ENCODE measurements at places on chromosomes 12 and 14.

DNA sequence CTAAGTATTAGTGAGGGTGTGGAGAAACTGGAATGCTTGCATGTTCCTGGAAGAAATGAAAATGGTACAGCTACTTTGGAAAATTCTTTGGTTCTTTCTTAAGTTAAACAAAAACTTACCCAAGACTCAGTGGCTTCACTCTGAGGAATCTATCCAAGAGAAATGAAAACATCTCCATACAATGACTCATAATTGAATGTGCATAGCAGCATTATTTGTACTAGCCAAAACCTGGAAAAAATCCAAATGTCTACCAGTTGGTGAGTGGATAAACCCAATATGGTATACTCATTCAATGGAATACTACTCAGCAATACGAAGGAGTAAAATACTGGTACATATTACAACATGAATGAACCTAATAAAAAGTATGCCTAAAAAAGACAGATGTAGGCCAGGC lies 18.0 kb upstream of the CRACR2A start:
- no peak for DNase-seq

DNA sequence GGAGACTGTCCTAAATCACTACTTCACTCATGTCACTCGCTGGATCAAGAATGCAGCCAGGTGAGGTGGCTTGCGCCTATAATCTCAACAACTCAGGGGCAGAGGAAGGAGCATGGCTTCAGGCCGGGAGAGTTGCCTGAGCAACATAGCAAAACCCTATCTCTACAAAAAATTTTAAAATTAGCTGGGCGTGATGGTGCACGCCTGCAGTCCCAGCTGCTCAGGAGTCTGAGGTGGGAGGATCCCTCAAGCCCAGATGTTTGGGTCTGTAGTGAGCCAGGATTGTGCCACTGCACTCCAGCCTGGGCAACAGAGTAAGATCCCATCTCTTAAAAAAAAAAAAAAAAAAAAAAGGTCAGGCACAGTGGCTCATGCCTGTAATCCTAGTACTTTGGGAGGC lies 5.9 kb downstream of the SMAGP start:
- DNase-seq: no peak

- DNase-seq: no peak
These were observed 152.7 kb upstream of the RMST start for GRCh38 chr12:97309921-97310320.

DNA sequence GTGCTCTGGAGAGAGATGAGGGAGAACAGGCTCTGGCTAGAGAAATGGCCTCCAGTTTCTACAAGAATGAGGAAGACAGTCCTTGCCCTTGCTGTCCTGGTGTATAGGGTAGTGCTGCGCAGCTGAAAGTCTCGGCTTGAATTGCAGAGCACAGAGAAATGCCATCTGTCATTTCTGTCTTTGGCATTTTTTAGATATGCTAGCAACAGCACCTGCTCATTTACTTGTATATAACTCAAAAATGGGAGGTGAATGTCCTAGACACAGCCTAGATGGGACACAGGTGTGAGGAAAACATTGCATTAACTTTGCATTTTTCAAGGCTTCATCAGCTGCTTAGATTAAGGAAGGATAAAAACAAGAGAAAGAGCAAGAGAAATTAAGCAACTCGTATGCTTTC lies 35.8 kb downstream of the GPR19 start:
- DNase-seq: no peak

DNA sequence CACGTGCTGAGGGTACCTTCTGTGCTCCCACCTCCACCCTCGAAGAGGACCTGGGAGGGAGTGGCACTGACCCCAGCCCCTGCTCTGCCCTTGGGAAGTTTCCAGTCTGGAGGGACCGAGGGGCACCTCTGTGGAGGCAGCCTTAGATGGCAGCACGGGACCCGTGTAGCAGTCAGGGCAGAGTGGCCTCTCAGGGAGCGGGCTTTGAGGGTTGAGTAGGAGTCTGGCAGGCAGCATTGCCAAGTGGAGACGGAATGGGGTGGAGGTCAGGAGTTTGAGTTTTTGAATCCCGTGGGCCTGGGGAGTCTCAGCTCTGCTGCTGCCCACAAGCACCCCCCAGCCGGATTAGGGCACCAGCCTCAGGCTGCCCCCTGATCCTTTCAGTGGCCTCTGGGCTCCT lies 21.6 kb downstream of the KIF26A start:
- DNase-seq: no peak

- no peak for DNase-seq
These were observed 183.4 kb downstream of the SLC25A21 start for GRCh38 chr14:36988989-36989388.

- DNase-seq: no peak
These were observed 99.2 kb downstream of the EML1 start for GRCh38 chr14:99892406-99892805.

DNA sequence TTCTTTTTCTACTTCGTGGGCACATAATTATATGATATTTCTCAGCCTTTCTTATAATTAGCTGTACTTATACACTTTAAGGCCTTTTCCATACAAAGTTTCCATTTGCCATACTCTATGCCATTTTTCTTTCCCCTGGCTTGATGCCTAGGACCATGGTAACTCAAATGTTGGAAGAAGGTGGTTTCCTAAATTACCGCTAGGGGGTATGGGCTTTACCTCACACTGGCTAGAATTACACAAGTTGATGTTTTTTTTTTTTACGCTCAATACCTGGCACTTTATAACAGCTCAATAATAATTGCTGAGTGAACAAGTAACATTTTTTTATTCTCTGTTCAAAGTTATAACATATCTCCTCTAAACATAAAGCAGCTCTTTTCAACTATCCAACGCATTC lies 306.8 kb upstream of the LRFN5 start:
- DNase-seq: no peak

DNA sequence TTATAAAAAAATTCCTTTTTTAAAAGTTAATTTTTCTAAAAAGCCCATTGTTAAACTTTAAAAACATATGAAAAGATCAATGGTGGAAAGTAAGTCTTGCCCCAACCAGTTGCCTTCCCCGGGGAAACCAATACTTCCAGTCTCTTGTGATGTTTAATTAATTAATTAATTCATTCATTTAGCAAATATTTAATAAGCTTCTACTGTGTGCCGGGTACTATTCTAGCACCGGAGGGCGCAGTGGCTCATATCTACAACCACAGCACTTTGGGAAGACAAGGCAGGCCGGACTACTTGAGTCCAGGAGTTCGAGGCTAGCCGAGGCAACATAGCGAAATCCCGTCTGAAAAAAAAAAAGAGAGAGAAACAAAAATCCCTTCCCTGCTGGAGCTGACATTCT lies 87.4 kb downstream of the HECTD4 start:
- no peak for DNase-seq

GRCh38 chr14:73003681-73004080 lies 23.2 kb downstream of the ZFYVE1 start:
- DNase-seq: no peak

DNA sequence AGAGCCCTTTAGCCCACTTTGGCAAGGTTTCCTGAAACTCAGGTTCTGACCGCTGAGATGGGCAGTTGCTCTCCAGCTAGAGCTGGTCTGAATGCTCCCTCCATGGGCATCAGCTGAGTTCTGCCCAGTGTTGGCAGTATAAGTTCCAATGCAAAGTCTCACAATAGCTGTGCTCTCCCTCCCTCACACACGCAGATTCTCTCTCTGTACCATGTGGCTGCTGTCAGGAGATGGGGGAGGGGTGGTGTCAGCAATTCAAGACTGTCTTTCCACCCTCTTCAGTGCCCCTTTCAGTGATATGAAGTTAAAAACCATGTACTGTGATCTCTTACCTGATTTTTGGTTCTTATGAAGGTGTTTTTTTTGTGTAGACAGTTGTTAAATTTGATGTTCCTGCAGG lies 164.3 kb upstream of the PLEKHA5 start:
- no peak for DNase-seq

GRCh38 chr12:106020736-106021135 lies 118.0 kb downstream of the NUAK1 start:
- DNase-seq: no peak

- DNase-seq: no peak
These were observed 61.6 kb upstream of the KTN1 start for GRCh38 chr14:55518391-55518790.

DNA sequence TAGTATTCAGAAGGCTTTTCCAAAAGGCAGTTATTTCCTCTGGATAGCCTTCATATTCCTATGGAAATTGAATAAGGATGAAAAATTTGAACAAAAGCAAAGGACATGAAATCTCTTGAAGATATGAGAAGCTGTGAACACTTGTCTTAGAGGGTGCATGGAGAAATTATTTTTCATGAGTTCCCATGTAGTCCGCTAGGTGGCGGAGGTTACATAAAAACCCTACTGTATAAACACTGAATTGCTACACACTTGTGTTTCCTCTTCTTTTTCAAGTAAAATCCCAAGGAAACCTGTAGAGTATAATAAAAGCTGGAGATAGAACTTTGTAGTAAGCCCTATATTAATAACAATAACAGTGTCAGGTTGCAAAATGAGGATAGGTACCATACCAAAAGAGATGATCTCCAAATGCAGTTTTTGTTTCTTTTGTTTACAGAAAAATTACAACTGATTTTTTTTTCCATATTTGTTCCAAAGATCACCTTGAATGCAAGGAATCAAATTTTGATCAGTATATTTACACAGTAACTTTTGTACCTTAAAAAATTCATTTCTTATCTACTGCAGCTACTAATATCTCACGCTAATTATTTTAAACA lies 37.8 kb upstream of the OR4E1 start:
- no peak for DNase-seq

DNA sequence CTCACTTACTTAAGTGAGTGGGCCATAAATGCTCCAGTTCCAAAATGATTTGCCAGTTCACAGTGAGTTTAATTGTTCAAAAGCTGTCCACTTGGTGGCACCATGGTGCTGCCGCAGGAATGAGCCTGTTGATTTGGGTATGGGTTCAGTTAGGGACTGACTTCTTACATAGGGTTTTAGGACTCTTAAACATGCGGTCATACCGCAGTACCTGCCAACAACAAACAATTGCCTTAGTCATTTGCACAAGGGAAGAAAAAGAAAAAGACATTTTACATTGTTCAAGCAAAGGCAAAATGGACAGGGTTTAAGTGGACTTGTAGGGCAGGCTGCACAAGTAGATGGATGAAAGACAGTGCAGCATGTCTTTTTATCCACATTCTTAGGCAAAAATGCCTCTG lies 80.0 kb upstream of the DBX2 start:
- no peak for DNase-seq

DNA sequence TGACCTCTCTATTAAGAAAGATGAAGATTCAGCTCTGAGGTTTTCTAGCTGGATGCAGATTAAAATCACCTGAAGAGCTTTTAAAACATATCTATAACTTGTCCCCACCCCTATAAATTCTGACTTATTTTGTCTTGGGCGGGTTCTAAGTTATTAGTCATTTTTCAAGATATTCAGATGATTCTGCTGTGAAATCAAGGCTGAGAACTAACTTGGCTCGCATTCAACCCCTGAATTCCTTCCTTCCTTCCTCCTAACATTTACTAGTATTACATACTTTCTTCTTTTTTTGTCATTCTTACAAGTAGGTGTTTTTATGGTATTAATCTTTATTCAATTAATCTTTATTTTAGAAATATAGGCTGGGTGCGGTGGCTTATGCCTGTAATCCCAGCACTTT lies 55.4 kb downstream of the SSPN start:
- DNase-seq: no peak

DNA sequence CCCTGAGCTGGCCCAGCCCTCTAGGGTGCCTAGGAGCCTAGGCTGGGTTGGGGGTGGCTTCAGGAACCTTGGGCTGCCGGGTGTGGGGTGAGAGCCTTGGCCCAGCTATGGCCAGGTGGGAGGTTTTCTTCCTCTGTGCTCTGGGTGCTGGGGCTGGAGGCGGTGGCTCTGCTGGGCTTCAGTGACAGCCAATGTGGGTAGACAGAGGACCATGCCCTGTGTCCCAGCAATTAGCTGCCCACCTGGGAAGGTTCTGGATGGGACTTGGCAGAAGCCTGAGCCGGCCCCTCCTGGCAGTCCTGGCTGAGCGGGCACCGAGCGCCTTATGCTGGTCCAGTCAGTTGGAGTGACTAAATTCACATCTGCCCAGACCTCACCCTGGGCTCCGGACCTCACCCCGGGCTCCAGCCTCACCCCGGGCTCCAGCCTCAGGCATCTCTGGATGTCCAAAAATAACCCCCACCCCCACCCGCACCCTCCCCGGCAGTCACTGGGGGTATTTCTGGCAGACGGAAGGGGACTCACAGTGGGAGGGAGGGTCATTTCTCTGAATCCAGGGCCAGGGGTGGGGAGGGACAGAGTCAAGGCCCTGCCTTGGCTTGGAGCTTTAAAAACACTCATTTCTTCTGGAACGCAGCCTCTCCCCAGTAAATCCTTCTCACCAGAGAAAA lies 46.9 kb downstream of the CYP46A1 start:
- DNase-seq: no peak

DNA sequence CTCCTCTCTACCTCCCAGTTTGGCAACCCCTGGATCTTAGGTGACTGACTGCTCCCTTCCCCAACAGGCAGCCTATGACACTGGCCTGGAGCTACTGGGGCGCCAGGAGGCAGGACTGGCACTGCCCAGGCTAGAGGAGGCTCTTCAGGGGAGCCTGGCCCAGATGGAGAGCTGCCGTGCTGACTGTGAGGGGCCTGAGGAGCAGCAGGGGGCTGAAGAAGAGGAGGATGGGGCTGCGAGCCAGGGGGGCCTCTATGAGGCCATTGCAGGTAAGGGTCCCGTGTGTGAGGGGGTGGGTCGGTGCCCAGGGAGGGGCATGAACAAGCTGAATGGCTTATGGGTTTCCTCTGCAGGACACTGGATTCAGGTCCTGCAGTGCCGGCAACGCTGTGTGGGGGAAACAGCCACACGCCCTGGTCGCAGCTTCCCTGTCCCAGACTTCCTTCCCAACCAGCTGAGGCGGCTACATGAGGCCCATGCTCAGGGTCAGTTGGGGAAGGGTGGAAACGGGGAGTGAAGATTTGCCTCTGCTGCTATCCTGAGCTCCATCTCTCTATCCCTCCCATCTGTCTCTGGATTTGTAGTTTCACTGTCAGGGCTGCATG lies 2.2 kb downstream of the P3H3 start:
- no peak for DNase-seq

GRCh38 chr14:61147381-61147821 lies 133.7 kb downstream of the TMEM30B start:
- DNase-seq: no peak

GRCh38 chr12:3293446-3294161 lies 197.4 kb upstream of the PRMT8 start:
- DNase-seq: no peak

All from caudate nucleus (tissue), 63 donors.